ENCODE measurements at places on chromosomes 2 and 18.

GRCh38 chr2:237574894-237575868, 8.8 kb downstream of the PRLH start:
- no peak for DNase-seq

GRCh38 chr2:37713258-37713700, 41.8 kb upstream of the CDC42EP3 start:
- DNase-seq: no peak

DNA sequence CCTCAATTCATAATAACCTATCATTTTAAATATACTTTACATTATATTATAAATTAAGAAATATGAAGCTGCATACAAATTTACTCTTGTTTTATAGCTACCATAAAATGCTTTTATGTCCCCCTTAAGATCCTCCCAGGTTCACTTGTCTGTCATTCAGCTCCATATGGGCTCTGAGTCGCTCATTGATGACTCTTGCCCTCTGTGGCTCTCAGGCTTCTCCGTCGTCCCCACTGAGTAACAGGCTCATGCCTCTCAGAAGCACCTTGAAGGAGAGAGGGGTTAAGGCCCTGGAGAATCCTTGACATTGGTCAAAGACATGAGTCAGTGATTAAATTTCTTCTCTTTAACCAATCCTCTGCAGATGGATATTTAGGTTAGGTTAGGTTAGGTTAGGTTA, 6.2 kb upstream of the MCM6 start:
- DNase-seq: no peak

GRCh38 chr18:76604108-76604934, 109.3 kb upstream of the ZNF516 start:
- DNase-seq: no peak

GRCh38 chr18:34816183-34816582, 106.1 kb downstream of the DTNA start:
- DNase-seq: no peak

- DNase-seq: no peak
These were observed 4.5 kb downstream of the SCYGR3 start for GRCh38 chr2:227610123-227610522.

- no peak for DNase-seq
These were observed 120.0 kb upstream of the SCN7A start for GRCh38 chr2:166614029-166614428.

DNA sequence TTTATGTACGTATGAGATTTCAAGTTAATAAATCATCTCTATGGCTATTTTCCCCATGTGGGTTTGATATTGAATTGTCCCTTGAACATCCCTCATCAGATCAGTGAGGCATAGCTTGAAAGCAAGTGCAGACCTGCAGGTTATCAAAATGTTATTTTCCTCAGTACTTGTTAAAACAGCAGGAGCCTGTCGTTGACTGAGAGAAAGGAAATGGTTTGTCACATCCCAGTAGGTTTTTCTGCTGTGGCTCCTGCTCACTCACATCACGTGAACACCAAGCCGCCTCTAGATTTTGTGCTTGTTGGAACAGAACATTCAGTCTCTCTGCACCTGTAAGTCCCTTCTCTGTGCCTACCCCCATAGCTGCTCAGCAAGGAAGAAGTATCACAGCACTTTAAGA, 340.3 kb downstream of the CELF4 start:
- no peak for DNase-seq

GRCh38 chr2:207683879-207684627, 27.4 kb upstream of the CCNYL1 start:
- no peak for DNase-seq

GRCh38 chr2:64700133-64700809, 46.6 kb upstream of the SERTAD2 start:
- DNase-seq: no peak

- peak; percentile 9 for DNase-seq
These were observed at the start of gene RAD51AP2 for GRCh38 chr2:17518212-17519154. Gene RAD51AP2 (minus strand): TSS chr2:17518440. CDS start chr2:17518415, 25 bp downstream.

GRCh38 chr18:12744103-12744502, 41.3 kb downstream of the PSMG2 start:
- no peak for DNase-seq

GRCh38 chr2:158809816-158810215, 14.7 kb downstream of the DAPL1 start:
- no peak for DNase-seq

DNA sequence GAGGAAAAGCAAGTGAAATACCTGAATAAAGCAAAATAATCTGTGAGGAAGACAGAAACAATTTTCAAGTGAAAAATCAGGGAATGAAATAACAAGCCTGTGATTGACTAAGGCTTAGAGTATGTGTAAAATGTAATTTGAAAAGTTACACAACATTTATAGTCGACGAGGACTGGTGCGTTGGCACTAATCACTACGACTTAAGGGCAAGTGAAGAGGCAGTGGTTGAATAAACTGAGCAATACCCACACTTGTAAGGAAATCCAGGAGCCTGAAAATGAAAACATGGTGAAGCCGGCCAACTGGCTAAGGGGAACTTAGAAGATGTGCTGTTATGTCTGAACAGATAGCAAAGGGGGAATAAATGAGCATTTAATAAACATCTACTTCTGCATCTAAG, 13.4 kb downstream of the DOK1 start:
- no peak for DNase-seq

- no peak for DNase-seq
These were observed 62.0 kb downstream of the MTCL1 start for GRCh38 chr18:8767340-8767739.

GRCh38 chr2:174138161-174138560, 110.2 kb downstream of the OLA1 start:
- DNase-seq: no peak

DNA sequence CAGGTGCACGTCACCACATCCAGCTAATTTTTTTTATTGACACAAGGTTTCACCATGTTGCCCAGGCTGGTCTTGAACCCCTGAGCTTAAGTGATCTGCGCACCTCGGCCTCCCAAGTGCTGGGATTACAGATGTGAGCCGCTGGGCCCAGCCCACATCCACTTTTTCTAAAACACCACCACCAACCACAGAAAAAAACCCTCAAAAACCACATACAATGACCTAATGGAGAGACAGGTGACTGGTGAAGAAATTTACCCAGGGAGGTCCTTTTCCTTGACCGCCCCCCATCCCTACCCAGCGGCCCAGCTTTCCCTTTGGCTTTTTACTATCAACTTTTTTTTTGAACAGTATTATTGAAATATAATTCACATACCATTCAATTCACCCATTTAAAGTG, 47.9 kb downstream of the CACNB4 start:
- no peak for DNase-seq

- DNase-seq: no peak
These were observed 91.9 kb downstream of the MRPS9 start for GRCh38 chr2:105129722-105130232.

DNA sequence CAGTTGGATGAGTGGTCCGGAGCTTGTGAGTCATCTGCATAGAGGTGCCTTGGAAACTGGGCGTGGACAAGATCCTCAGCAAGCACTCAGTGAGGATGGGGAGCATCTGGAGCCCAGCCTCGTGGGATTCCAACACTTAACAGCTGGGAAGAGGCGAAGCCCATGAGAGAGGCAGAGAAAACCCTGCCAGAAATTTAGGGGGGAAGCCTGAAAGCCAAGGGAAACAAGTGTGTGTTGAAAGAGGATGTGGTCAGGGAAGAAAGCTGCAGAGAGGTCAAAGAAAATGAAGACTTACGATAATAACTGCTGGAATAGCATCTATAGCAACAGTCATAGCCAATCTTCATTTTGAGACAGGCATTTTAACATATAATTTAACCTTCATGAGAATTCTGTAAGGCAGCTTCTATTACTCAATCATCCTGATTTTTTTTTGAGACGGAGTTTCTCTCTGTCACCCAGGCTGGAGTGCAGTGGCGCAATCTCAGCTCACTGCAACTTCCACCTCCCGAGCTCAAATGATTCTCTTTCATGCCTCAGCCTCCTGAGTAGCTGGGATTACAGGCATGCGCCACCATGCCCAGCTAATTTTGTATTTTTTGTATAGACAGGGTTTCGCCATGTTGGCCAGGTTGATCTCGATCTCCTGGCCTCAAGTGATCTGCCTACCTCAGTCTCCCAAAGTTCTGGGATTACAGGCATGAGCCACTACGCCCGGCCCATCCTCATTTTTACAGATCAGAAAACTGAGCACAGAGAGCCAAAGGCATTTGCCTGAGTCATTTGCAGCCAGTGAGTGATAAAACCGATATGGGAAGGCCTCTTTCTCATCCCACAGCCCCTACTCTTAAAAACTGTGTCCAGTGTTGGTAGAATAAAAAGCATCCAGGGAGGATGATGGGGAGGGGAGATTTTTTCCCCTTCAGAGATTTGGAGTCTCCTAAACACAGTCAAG, 214.4 kb upstream of the EPAS1 start:
- DNase-seq: no peak

Data from activated naive CD4-positive, alpha-beta T cell treated with anti-CD3 and anti-CD28 coated beads for 36 hours (primary cell).